Activated naive CD4-positive, alpha-beta T cell treated with anti-CD3 and anti-CD28 coated beads, Interleukin-2, amount 50 U/mL, for 72 hours (primary cell): ENCODE measurements at places on chromosomes 2 and 18. TPM values are rescaled to one million over a fixed set of nuclear protein-coding genes. Genes with fewer than 3 reads are reported as not detected.

- no peak for DNase-seq
Observed at GRCh38 chr2:239770246-239770639, 254.9 kb downstream of the NDUFA10 start.

GRCh38 chr18:65230311-65230710 is 520.5 kb upstream of the CDH7 start:
- DNase-seq = no peak

DNA sequence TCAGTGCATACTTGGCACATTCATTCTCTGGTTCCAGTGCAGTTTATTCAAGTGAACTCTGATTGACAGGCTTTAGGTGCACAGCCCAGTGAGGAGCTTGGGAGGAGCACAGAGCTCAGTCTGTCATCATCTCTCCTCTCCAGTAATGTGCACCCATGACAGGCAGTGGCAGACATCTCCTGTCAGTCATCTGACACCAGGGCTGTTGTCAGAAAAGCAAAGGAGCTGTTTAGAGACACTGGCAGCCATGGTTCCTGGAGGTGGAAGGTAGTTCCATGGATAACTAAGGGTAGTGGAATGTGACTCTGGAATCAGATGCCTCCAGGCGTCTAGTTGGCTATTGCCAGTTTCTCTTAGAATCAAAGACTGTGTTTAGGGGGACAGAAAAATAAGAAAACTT is 308.8 kb downstream of the DCDC2C start:
- no peak for DNase-seq

DNA sequence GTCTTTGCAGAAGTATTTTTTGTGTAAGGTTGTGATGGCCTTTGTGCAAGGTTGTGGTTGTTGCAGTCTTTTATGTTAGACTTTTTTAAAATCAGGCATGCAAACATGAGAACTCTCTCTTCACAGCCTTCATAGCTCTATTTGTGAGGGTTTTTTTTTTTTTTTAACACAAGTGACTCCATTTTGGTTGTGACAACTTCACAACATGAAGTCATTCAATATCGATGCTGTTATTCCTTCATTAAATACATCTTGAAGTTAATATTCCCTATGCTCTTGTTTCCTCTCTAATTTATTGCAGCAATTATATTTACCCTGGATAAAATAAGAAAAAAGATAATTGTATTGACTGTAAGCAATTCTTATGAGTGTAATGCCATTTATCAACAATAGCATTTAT is 35.5 kb downstream of the DHRS9 start:
- DNase-seq = no peak

DNA sequence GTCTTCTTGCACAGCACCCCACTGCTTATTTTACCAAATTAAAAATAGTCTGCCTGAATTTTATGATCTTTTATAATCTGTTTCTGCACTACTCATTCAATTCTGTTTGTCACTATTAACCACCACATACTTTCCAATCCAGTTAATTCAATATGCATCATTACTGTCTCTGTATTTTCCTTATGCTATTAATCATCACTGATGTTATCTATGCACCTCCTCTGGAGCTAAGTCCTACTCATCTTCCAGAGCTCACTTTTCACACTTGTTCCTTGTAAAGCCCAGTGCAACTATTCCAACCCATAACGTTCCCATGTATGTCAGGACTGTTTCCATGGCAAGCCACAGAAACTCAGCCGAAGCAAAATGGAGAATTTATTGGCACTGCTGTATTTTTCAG is 713.6 kb downstream of the PLCL1 start:
- DNase-seq = no peak

GRCh38 chr2:155547571-155547970 is 785.0 kb downstream of the NR4A2 start:
- no peak for DNase-seq

DNA sequence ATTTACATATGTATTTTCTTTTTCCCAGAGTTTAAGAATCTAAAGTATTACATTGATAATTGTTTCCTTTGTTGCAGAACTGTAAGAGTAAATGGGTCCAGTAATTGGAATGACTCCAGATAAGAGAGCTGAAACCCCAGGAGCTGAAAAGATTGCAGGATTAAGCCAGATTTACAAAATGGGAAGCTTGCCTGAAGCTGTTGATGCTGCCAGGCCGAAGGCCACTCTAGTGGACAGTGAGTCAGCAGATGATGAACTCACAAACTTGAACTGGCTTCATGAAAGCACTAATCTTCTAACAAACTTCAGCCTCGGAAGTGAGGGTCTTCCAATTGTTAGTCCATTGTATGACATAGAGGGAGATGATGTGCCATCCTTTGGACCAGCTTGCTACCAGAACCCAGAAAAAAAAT is 183.8 kb upstream of the STON1 start:
- no peak for DNase-seq

- no peak for DNase-seq
Observed at GRCh38 chr2:238161291-238162051, 2.7 kb downstream of the ERFE start.

GRCh38 chr2:122156176-122156890 is 400.9 kb downstream of the TSN start:
- no peak for DNase-seq

- DNase-seq = no peak
Observed at GRCh38 chr18:68847219-68847837, 49.4 kb downstream of the CCDC102B start.

Gene CCBE1
- 0.08 TPM for total RNA-seq

- DNase-seq = no peak
Observed at GRCh38 chr2:156792242-156792840, 356.2 kb downstream of the GPD2 start.

DNA sequence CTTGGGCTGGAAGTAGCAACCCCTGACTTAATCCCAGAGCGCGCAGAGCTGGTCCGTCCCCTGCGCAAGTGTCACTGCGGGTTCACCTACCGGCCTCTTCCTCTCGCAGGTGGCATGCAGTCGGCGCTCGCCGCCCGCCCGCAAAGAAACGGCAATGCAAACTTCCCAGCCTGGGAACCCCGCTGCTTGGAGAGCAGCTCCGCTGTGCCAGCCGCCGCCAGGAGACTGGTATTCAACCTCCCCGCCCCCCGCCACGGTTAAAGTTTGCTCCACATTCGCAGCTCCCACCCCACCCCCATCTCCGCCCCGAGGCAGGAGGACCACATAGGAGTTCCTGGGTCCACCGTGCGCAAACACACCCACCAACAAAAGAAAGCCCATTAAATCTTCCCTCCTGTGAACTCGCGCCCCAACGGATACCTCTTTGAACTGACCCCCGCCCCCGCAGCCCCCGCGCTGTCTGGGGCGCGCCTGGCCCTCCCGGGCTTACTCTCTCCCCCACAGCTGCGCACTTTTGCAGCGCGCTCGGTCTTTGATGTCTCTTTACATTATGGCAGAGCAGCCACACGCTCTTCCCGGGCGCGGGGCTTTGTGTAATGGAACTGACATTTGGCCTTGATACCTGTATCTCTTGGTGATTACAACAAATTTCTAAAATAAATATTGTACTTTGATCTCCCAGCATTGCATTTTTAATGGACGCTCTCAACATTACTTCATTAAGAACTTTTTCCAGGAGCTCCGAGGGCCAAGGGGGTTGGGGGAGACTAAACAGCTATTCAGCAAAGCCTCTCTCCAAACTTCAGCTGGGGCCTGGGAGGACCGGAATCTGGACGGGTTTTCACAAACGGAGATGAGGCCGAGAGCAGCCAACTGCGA is 3.1 kb upstream of the SP5 start:
- DNase-seq = no peak

GRCh38 chr2:241803387-241804325 is 5.3 kb upstream of the NEU4 start:
- no peak for DNase-seq

GRCh38 chr2:49004036-49004626 is 150.2 kb downstream of the FSHR start:
- DNase-seq = no peak

Gene LHCGR
- total RNA-seq = not detected

DNA sequence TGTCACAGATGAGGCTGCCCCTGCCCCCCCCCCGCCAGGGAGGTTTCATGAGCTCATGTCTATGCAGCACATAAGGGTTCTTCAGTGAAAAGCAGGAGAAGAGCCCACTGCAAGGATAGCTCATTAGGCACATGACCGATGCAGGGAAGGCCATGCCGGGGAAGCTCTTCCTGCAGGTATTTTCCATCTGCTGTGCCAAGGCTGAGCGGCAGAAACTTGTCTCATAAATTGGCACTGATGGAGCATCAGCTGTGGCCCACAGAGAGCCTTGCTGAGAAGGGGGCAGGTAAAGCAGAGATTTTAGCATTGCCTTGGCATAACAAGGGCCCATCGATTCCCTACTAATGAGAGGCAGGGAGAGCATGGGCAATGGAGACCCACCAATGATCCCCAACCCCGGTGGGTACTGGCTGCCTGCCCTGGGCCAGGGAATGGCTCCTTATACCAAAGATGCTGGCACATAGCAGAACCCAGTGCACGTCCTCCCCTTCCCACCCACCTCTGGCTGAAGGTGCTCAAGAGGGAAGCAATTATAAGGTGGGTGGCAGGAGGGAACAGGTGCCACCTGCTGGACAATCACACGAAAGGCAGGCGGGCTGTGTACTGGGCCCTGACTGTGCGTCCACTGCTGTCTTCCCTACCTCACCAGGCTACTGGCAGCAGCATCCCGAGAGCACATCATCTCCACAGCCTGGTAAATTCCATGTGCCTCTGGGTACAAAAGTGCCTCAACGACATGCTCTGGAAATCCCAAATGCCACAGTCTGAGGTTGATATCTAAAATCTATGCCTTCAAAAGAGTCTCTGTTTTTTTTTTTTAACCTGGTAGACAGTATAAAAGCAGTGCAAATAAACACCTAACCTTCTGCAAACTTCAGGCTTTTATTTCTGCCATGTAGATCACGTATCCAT is 41.4 kb downstream of the STEAP3 start:
- DNase-seq = no peak

Gene SOWAHC
- total RNA-seq = 0.34 TPM

Gene PXDN
- 0.32 TPM for total RNA-seq

Gene B3GNT7
- total RNA-seq = 0.07 TPM

DNA sequence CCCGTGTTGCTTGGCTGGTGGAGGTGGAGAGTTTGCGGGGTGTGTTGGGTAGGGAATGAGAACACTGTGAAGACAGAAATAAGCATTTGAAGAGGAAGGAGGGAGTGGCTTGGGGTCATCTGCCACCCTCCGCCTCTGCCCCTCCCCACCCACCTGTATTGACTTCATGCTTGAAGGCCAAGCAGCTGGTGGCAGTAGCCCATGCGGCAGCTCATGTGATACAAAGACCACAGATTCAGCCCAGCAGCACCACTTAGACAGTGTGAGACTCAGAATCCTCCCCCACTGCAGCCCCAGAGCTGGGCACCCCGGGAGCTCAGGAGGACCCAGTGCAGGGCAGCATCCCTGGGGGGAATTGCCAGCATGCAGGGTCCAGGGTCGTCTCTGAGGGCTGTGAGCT is 15.4 kb downstream of the NPPC start:
- no peak for DNase-seq

DNA sequence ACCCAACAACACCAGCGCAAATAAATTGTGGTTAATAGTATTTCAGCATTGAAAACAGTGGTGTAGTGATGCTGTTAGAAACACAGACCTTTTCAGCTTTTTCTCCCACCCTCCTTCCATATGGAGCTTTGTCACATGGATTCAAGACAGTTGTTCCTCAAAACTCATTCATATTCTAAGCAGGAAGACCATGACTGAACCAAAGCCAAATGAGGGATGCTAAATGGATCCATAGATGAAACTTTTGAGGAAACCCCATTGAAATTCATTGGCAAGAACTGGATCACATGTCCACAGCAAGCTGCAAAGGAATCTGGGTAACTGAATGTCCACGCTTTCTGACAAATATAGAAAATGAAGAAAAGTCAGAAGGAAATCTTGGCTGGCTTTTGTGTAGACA is 615.1 kb upstream of the NETO1 start:
- no peak for DNase-seq

DNA sequence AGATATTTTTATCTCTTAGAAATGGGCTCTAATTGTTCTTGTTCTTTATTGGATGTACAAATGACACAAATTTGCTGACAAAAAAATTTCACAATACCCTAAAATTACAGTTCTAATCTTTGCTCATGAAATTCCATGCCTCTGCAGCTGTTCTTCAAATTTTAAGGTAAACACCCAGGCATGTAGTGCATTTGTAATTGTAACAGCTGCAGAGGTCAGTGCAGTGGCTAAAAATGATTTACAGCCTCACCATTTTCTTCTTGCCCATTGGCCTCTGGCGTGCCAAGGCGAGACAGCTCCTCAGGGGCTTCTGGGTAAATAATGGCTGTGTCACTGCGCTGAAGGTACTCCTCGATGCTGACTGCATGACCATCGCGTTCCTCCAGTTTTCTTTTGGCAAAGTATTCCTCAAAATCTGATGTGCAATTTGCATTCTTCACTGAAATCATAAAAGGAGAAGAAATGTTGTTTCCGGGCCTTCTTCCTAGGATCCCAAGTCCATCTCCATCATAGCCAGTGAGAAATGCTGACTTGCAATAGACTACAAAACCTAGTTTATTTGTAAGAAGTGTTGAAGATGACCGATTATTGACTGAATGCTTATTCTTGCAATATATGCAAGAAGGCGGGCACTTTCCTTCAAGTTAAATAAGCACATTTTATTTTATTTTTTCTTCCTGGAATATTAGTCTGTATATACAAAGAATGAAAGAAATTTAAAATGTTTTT is 115.2 kb downstream of the ZEB2 start:
- no peak for DNase-seq

Gene RPRD1A
- 32.2 TPM for total RNA-seq

Gene SLC9A2
- total RNA-seq = not detected

- DNase-seq = no peak
Observed at GRCh38 chr2:178674122-178674521, 133.1 kb downstream of the TTN start.

GRCh38 chr2:17296686-17297085 is 221.6 kb downstream of the RAD51AP2 start:
- no peak for DNase-seq

Gene SNX17
- total RNA-seq = 82.1 TPM

DNA sequence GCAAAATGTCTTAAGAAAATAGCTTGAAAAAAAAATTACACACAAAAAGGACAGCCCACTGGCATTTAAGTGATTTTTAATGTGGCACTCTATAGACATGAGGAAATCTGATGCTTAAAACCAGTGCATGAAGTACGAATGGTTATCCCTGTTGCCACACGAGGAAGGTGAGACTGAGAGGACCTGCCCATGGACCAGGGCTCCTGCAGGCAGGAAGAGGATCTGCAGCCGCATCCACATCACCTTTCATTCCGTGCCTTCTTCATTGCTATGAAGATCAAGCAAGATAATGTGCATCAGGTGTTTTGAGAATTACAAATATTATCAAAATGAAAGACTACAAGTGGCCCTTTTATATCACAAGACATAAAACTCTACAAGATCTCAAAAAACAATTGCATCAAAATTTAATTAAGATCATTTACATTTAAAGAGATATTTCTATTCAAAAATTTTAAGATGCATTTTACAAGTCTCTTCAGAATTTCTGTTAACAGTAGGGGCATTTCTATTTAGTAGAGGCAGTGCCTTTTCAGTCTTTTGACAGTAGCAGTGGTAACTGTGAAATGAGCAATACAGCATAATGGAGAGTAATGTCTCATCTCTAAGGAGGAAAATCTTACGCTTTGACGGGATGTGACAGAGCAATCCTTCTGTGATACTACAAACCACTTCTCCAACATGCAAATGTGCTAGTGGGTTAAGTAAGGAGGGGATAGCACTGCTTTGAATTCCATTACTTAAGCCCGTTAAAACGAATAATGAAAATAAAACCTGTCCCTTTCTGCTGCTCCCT is 83.4 kb downstream of the SLC5A7 start:
- no peak for DNase-seq
